ENCODE measurements at places on chromosomes 2 and 18.
A peak's percentile ranks its signal among the peaks of the same experiment; 100 is the strongest.

DNA sequence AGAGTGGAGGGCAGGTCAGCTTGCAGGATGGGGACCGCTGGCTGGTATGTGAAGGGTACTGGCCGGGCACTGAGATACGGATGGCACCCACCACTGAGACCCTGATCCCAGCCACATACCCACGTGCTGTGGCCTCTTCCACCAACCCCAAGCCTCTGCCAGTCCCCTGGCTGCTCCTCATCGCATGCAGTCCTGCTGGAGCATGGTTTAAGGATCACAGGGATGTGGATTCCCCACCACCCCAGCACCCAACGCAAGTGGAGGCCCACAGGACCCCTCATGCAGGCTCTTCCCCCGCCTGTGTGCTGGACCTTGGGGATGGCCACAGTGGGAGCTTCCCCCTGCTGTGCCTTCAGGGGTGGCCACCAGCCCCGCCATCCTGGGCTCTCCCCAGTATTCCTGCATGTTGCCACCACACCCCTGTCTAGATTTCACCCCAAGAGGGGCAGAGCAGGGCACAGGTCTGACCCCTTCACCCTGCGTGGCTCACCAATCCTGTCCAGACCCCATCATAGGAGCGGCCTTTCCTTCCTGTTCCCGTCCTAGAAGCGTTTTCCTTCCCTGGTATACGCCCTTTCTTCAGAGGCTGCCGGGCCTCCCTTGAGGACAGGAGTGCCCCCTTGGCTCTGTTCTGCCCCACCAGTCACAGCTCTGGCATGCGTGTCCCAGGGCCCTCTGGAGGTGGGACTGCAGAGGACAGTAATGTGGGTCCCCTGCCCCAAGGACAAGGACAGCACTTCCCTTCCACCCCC is 18.3 kb downstream of the MLPH start:
- H3K27ac ChIP-seq = no peak overlapping the region
- no peak for DNase-seq
- no peaks in the 10 kb centered on the region for H3K4me1 ChIP-seq

DNA sequence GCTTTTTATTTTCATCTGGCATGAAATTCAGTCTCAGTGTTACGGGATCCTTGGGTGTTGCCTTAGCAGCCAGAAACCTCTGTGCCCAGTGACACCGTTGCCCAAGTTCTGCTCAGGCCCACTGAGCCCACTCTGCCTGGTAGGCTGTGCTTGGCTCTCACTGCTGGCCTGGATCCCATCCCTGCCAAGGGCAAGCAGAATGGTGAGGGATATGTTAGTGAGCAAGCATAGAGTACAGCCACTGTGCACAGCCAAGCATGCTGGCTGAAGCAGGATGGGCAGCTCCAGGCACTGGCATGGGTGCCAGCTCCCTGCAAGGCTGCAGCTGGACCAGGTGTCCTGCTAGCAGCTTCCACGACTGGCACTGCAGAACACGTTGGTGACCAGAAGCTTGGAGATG is 194.7 kb upstream of the TFPI start:
- no peaks in the 10 kb centered on the region for H3K4me1 ChIP-seq
- no peaks in the 10 kb centered on the region for H3K27me3 ChIP-seq
- DNase-seq = no peak

DNA sequence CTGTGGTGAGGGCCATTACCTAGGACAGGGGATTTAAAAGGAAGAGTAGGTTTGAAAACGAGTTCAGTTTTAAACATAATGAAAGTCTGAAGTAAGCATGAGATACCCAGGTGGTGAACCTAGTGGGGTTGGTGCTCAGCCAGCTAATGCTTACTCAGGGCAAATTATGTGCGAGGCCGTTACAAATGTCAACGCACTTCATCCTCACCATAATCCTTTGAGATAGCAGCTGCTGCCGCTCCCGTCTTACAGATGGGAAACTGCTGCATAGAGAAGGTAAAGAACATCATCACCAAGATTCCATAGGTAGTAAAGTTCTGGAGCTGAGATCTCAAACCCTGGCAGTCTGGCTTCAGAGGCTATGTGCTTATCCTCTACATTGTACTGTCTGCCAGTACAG is 209.0 kb downstream of the DYM start:
- no peak overlapping the region for H3K27ac ChIP-seq
- no peak for DNase-seq
- H3K27me3 ChIP-seq = no peaks in the 10 kb centered on the region
- H3K36me3 ChIP-seq = peaks cover 31% of the 10 kb centered on the region
- peaks cover 5% of the 10 kb centered on the region for H3K4me1 ChIP-seq

DNA sequence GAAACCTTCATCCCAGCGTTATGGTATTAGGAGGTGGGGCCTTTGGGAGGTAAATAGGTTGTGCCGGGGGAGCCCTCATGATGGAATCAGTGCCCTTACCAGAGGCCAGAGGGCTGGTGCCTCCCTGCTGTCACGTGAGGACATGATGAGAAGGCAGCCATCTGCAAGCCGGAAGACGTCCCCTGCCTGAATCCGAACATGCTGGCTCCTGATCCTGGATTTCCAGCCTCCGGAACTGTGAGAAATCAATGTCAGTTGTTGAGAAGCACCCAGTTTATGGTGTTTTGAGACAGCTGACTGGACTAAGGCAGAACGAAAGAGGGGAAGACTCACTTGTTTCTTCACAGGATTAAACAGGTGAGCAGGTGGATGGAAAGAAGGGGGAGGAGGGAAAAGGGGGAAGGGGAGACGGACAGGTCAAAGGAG is 13.0 kb upstream of the KLF11 start:
- peak overlapping the region; percentile 93 for H3K27ac ChIP-seq
- no peak for DNase-seq
- H3K4me3 ChIP-seq = peak overlapping the region; percentile 82

DNA sequence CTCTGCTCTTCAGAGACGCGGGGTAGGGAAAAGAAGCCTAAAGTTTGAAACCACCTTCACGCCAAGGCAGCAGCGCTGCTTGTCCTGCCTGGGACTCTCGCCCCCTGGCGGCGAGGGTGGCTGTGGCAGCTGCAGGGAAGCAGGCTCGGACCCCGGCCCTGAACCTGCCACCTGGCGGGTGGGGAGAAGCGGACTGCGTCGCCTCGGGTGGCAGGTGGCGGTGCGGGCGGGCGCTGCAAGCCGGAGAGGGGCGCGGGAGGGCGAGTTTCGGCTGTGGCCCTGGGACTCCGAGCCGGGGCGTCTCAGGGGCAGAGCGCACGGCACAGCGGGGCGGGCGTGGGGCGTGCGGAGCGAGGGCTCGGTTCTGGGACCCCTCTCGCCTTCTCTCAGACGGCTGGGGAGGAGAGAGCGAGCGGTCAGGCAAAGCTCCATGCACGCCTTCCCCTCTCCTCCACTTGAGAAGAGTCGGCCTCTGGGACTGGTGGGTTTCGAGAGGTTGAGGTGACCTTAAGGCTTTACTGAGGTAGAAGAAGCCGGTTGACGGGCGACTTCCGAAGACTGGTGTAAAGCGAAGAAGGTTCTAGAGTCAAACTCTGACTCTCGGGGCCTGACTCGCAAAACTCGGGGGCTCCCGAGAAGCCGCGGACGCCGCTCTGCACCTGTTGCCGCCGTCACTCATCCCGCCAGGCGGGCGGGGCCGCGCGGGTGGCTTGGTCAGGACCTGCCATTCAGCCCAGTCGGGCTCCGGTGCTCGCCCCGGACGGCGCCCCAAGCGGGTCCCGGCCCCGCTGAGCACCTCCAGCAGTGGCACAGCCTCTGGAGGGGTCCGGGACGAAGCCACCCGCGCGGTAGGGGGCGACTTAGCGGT is 1.1 kb upstream of the BOLL start:
- H3K36me3 ChIP-seq = peaks cover 4% of the 10 kb centered on the region
- peaks cover 2% of the 10 kb centered on the region for H3K4me1 ChIP-seq
- peaks cover 19% of the 10 kb centered on the region for H3K27me3 ChIP-seq

GRCh38 chr2:203669820-203670219 is 36.6 kb upstream of the CD28 start:
- H3K4me1 ChIP-seq = peaks cover 17% of the 10 kb centered on the region
- H3K4me3 ChIP-seq = no peak overlapping the region
- H3K27ac ChIP-seq = no peak overlapping the region
- no peak for DNase-seq
- H3K36me3 ChIP-seq = peaks cover 5% of the 10 kb centered on the region

- DNase-seq = no peak
- H3K27ac ChIP-seq = no peak overlapping the region
- H3K4me3 ChIP-seq = no peak overlapping the region
- peaks cover 18% of the 10 kb centered on the region for H3K27me3 ChIP-seq
- H3K4me1 ChIP-seq = peaks cover 2% of the 10 kb centered on the region
- H3K36me3 ChIP-seq = no peaks in the 10 kb centered on the region
Observed at GRCh38 chr2:226702376-226702775, 97.2 kb downstream of the IRS1 start.

DNA sequence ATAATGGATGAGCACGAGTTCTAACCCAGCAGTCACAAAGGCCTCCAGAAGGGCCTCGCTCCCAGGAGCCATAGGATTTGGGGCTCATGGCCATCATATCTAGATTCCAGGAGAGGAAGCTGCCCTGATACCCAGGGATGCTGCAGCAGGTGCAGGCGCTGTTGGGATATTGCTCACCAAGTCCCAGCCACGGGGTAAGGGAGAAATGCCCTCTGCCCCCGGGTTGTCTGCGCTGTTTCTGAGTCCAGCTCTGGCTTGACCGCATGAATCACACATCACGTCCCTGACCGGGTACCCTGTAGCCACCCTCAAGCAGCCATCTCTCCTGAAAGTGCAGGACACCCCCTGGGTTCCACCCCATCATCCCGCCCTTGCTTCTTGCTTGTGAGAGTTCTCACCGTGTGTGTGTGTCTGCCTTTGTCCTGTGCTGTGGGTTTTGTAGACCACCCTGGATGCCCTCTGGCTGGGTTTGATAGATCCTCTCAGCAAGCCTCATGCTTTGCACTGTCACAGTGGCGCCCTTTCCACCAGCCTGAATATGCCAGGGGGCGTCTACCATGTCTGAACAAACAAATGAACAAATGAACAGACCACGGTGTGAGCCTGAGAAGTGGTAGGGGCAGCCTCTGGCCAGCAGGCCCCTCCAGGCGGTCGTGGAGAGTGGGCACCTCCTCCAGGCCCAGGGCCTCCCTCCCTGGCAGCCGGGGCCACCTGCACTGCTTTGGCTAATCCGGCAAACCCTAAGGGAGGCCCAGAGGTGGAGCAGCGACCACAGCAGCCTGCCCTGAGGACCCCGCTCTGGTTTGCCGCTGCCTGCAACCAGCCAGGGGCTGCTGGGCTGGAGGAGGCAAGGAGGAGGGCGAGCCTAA is 32.1 kb downstream of the ADRA2B start:
- no peak for DNase-seq
- no peaks in the 10 kb centered on the region for H3K4me1 ChIP-seq
- no peaks in the 10 kb centered on the region for H3K36me3 ChIP-seq
- no peak overlapping the region for H3K4me3 ChIP-seq
- H3K27me3 ChIP-seq = peaks cover 12% of the 10 kb centered on the region
- no peak overlapping the region for H3K27ac ChIP-seq

GRCh38 chr2:189628817-189629530 is 32.3 kb upstream of the ASNSD1 start:
- no peaks in the 10 kb centered on the region for H3K27me3 ChIP-seq

GRCh38 chr2:19312949-19313348 is 45.5 kb downstream of the OSR1 start:
- H3K27ac ChIP-seq = no peak overlapping the region
- no peak overlapping the region for H3K4me3 ChIP-seq
- no peak for DNase-seq
- no peaks in the 10 kb centered on the region for H3K4me1 ChIP-seq
- H3K27me3 ChIP-seq = no peaks in the 10 kb centered on the region

DNA sequence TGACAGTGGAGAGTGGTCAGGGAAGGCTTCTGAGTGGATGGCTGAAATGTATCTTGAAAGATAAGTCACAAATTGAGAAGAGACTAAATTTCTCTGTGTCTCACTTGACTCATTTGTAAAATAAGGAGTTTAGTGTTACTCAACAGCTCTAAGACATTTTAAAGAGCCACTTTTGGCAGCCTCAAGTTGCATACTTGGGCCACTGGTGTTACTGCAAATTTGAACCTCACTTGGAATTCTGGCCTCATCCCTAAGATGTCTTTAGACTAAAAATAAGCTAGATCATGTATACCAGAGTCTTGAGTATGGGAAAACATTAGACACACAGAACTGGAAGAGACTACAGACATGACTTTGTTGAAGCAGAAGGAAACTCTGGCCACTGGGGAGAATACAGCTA is 4.5 kb upstream of the MTLN start:
- no peaks in the 10 kb centered on the region for H3K4me1 ChIP-seq
- H3K36me3 ChIP-seq = no peaks in the 10 kb centered on the region
- H3K27ac ChIP-seq = no peak overlapping the region
- H3K4me3 ChIP-seq = no peak overlapping the region
- DNase-seq = no peak

- no peak overlapping the region for H3K4me3 ChIP-seq
- peaks cover 6% of the 10 kb centered on the region for H3K27me3 ChIP-seq
- DNase-seq = no peak
- no peaks in the 10 kb centered on the region for H3K4me1 ChIP-seq
- no peak overlapping the region for H3K27ac ChIP-seq
Observed at GRCh38 chr2:192127434-192127833, 67.3 kb downstream of the TMEFF2 start.

DNA sequence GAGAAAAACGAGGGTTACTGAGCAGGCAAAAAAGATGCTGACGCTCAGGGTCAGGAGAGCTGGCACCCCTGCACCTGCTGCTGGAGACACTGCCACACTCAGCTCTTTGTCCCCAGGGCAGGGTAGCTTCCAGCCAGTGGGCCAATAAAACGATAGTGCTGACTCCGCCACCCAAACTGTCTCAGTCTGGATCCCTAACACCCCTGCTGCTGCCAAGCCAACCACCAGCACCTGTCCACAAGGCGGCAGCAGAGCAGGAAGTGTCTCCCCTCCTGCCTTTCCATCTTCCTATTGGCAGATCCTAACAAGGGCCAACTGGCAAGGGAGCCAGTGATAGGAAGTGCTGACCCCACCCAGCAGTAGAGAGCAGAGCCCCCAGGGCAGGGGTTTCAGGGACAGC is 531.5 kb upstream of the SALL3 start:
- H3K4me3 ChIP-seq = no peak overlapping the region
- H3K36me3 ChIP-seq = no peaks in the 10 kb centered on the region
- H3K27me3 ChIP-seq = no peaks in the 10 kb centered on the region
- no peak overlapping the region for H3K27ac ChIP-seq

GRCh38 chr2:181457741-181458425 is 697 bp downstream of the ITGA4 start:
- H3K4me3 ChIP-seq = peak overlapping the region; percentile 99
- peak; percentile 44 for DNase-seq
- H3K36me3 ChIP-seq = peaks cover 4% of the 10 kb centered on the region
- H3K4me1 ChIP-seq = peaks cover 31% of the 10 kb centered on the region
- peak overlapping the region; percentile 99 for H3K27ac ChIP-seq

GRCh38 chr18:58669731-58670378 is 1.4 kb upstream of the MALT1 start:
- peak overlapping the region; percentile 32 for H3K27ac ChIP-seq
- peak overlapping the region; percentile 94 for H3K4me3 ChIP-seq
- no peak for DNase-seq
- peaks cover 14% of the 10 kb centered on the region for H3K36me3 ChIP-seq
- H3K4me1 ChIP-seq = peaks cover 44% of the 10 kb centered on the region

Measured in stimulated activated naive B cell treated with anti-CD40 and anti-IgM and Interleukin-4, amounts not matched to agents 10 μg/mL and 1 μg/mL and 100 μg/mL, for 72 hours (primary cell).